ENCODE measurements at places on chromosomes 6 and 20.
A peak's percentile ranks its signal among the peaks of the same experiment; 100 is the strongest.

GRCh38 chr6:128111096-128111495 is 210.2 kb upstream of the THEMIS start:
- peak; percentile 21 for DNase-seq
- H3K36me3 ChIP-seq, result no peaks in the 10 kb centered on the region
- H3K27me3 ChIP-seq, result no peaks in the 10 kb centered on the region
- H3K27ac ChIP-seq, result no peak overlapping the region
- H3K4me1 ChIP-seq, result peaks cover 16% of the 10 kb centered on the region

- H3K36me3 ChIP-seq, result no peaks in the 10 kb centered on the region
- no peak overlapping the region for H3K27ac ChIP-seq
- no peak overlapping the region for H3K4me3 ChIP-seq
- no peaks in the 10 kb centered on the region for H3K27me3 ChIP-seq
- no peak for DNase-seq
Observed at GRCh38 chr6:131400054-131400778, 172.8 kb upstream of the ARG1 start.

DNA sequence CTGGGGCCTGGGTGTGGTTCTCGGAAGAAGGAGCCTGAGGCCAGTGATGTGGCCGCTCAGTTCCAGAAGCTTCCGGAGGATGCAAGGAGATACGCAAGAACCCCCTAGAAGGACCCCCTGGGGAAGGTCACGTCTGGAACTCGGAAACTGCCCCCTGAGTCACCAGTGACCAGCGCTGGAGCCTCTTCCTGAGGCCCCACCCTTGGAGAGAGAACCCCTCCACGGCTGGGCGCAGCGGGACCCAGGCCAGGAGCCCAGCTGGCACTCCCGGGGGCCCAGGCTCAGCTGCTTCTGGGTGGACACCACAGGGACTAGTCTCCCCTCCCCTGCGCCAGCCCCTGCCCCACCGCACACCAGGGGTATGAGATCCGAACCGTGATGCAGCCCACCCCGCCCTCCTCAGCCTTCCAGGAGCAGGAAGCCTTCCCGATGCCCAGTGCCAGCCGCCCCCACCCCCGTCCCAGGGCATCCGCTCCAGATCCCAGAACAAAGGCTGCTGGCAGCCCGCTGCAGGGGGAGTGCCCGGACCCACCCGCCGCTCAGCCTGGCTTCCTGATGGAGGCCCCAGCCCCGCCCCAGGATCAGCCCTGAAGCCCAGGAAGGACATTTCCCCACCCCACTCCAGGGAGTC is 7.5 kb downstream of the LAMA5 start:
- H3K27ac ChIP-seq, result peak overlapping the region; percentile 86
- peaks cover 8% of the 10 kb centered on the region for H3K36me3 ChIP-seq

- H3K4me1 ChIP-seq, result no peaks in the 10 kb centered on the region
- no peak for DNase-seq
- H3K27ac ChIP-seq, result no peak overlapping the region
- H3K36me3 ChIP-seq, result no peaks in the 10 kb centered on the region
- H3K4me3 ChIP-seq, result no peak overlapping the region
Observed at GRCh38 chr20:47691625-47692024, 93.7 kb downstream of the SULF2 start.

DNA sequence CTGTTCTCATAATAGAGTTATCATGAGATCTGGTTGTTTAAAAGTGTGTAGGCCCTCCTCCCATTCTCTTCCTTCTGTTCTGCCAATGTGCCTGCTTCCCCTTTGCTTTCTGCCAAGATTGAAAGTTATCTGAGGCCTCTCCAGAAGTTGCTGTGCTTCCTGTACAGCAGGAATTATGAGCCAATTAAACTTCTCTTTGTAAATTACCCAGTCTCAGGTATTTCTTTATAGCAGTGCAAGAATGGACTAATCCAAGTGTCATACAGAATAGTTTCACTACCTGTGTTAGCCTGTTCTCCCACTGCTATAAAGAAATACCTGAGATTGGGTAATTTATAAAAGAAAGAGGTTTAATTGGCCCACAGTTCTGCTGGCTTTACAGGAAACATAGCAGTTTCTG is 100.0 kb downstream of the CD24 start:
- no peak overlapping the region for H3K4me3 ChIP-seq
- no peak overlapping the region for H3K27ac ChIP-seq
- DNase-seq, result no peak
- H3K27me3 ChIP-seq, result no peaks in the 10 kb centered on the region
- H3K4me1 ChIP-seq, result peaks cover 11% of the 10 kb centered on the region

DNA sequence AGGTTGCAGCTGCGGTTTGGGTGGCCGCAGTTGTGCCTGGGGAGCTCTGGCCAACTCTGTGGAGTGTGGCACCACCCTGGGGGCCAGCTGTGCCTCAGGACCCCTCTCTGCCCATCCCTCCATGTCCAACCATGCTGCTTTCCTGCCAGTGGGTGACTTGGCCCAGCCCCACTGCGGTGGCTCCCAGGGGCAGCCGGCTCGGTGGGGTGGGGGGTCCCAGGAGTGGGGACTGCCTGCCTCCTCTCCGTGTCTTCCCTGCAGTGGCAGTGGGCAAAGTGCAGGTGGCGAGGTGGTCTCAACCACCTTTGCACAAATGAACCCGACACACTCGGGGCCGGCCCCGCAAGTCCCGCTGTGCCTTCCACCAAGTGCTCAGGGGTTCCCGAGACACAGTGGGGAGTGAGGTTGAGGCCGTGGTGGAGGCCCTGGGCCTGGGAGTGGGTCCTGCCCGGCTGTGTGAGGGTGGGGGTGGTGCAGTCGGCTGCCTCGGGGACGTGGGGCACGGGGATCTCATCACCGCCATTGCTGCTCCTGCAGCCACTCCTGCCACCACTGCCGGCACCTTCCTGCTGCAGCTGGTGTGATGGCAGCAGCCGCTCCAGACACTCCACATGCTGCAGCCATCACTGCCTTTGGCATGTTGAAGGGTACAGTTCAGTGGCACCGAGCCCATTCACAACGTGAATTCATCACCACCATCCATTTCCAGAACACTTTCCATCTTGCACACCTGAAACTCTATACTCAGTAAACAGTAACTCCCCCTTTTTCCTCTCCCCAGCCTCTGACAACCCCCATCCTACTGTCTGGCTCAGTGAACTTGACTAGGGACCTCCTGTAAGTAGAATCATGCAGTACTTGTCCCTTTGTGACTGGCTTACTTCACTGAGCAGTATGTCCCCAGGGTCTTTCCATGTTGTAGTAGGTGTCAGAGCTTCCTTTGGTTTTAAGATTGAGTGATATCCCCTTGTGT is 10.7 kb upstream of the SLCO4A1 start:
- no peak overlapping the region for H3K4me3 ChIP-seq
- no peak overlapping the region for H3K27ac ChIP-seq
- H3K36me3 ChIP-seq, result no peaks in the 10 kb centered on the region
- H3K27me3 ChIP-seq, result peaks cover 51% of the 10 kb centered on the region
- no peak for DNase-seq
- H3K4me1 ChIP-seq, result peaks cover 6% of the 10 kb centered on the region

DNA sequence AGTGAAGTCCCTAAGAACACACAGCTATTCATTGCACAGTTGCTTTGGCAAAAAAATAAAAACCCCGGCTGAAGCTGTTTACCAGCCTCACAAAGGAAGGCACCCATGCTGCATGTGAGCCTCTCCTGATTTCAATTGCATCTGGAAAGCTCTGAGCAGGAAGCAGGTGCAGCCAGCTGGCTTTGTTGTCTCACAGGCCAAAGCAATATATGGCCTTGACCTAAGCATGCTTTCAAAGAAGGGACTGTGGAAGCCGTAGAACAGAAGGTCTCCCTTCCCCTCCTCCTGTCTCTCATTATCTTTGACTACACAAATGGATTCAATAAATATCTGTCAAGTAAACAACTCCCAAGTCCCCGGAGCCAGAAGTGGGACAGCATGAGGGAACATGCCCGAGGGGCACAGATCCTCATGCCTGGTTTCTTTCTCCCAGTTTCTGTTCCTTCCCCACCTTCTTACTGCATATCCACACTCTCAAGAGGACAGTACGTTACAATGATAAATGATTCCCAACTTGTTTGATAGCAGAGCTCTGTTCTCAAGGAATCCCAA is 57.2 kb upstream of the PCSK2 start:
- H3K27ac ChIP-seq, result no peak overlapping the region
- no peaks in the 10 kb centered on the region for H3K4me1 ChIP-seq
- H3K27me3 ChIP-seq, result no peaks in the 10 kb centered on the region
- no peak overlapping the region for H3K4me3 ChIP-seq
- no peak for DNase-seq

DNA sequence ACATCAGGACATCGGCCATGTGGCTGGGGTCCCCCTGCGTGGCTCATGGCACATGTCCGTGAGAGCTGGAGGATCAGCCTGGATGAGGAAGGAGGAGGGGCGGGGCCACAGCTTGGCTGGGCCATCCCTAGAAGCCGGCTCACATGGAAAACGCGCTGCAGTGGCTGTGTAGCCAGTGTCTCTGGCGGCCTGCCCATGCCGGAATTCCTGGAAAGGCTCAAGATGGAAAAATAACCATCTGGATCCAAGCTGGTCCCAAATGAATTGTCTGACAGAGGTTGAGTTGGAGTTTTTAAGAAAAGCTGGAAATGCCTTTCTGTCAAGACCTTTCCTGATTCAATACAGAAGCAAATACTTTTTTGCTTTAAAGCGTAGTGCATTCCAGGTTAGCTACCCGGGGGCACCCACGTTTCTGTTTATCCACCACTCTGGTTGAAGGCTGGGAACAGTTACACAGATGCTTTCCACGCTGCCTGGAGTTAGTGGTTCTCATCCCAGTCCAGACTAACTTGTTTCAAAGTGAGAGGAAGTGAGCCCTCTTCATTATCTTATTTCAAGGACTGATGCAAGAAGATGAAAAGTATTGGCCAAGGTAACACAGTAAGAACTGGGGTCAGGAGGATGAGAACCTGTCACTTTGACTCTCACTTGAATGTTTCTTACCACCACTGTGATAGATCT is 99.0 kb downstream of the GMPR start:
- DNase-seq, result peak; percentile 70
- H3K4me1 ChIP-seq, result peaks cover 50% of the 10 kb centered on the region
- no peaks in the 10 kb centered on the region for H3K27me3 ChIP-seq
- no peaks in the 10 kb centered on the region for H3K36me3 ChIP-seq

DNA sequence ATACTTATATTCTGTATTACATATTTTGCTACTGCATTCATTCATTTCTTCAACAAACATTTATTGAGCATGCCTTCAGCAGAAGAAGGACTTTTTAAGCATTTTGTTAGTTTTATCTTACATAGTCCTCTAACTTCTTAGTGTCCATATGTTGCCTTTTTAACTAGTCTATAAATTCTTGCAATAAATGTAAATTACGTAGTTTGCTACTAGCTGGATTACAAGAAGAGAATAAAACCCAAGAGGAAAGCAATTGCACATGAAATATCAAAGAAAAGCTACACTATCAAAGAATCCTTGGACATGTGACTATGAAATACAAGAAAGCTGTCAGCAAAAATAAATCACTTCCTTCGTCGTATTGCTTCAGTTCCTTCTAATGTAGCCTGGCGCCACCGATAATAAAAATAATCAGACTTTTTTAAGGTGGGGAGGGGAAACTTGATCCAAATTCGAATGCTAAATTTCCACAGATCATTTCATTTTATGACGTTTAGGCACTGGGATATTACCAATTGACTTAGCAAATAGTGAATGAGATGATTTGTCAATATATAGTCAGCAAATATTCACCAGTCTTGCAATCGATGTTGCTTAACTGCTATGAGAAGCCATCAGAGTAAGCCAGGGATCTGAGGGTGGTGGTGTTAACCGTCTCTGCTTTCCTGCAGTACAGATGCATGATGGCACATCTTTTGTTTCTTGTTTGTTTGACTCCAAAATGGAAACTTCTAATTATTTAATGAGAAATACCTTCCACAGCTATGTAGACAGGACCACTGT is 258.7 kb upstream of the EXOC2 start:
- H3K4me3 ChIP-seq, result no peak overlapping the region
- no peaks in the 10 kb centered on the region for H3K36me3 ChIP-seq

DNA sequence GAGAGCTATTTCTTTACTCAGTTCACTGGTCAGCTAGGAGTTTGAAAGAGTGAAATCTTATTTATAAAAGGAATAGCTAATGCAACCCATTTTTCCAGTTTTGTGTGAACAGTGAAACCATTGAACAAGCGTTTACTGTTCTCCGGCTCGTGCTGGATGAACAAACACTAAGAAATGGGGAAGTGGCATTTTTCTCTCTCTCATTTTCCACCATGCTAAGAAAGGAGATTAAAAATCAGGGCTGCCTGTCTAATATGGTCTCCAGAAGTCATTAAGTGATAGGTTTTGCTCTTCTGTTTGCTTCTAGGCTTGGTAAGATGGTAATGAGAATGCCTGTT is 774 bp upstream of the SFT2D1 start:
- H3K4me1 ChIP-seq, result peaks cover 22% of the 10 kb centered on the region
- DNase-seq, result no peak
- no peaks in the 10 kb centered on the region for H3K27me3 ChIP-seq
- peaks cover 1% of the 10 kb centered on the region for H3K36me3 ChIP-seq
- peak overlapping the region; percentile 92 for H3K27ac ChIP-seq

GRCh38 chr20:50264534-50265145 is 74.0 kb downstream of the CEBPB start:
- DNase-seq, result no peak
- no peak overlapping the region for H3K27ac ChIP-seq
- H3K4me1 ChIP-seq, result peaks cover 29% of the 10 kb centered on the region
- H3K36me3 ChIP-seq, result no peaks in the 10 kb centered on the region
- no peaks in the 10 kb centered on the region for H3K27me3 ChIP-seq
- no peak overlapping the region for H3K4me3 ChIP-seq

DNA sequence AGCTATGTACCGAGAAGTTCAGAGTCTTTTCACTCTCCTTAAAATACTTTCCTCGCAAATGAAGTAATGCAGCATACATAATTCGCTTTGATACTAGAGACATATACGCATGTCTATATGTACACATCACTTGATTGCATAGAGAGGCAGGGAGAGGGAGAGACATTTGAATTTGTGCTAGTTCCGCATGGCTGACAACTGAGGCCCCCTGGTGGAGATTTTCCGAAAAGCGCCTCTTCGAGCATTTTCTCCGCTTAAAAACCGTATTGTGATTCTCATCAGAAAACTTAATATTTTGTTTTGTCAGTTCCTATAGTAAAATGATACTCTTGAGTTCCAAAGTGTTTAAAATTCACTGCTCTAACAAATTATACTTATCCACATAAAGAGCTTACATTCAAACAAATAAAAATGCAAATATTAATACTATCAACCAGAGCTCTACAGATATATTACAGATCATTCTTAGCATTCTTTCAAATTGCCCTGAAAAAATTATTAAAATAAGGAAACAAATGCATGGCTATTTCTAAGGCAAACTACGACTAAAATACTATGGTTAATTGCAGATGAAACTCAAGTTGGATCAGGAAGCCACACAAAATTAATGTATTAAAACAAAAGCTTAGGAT is 637 bp downstream of the MYLK4 start:
- no peaks in the 10 kb centered on the region for H3K27me3 ChIP-seq
- no peaks in the 10 kb centered on the region for H3K36me3 ChIP-seq

Data from stomach (tissue), 19 donors.